ENCODE measurements at places on chromosomes 11 and 22. TPM values are rescaled to one million over a fixed set of nuclear protein-coding genes. Genes with fewer than 3 reads are reported as not detected.
A peak's percentile ranks its signal among the peaks of the same experiment; 100 is the strongest.

Gene RASSF10
- total RNA-seq: 3.4 TPM

Gene NAALAD2
- total RNA-seq: 1.9 TPM

Gene CCDC157
- total RNA-seq: 1.5 TPM

Gene C22orf42
- total RNA-seq: not detected

Gene PRG2
- total RNA-seq: not detected

DNA sequence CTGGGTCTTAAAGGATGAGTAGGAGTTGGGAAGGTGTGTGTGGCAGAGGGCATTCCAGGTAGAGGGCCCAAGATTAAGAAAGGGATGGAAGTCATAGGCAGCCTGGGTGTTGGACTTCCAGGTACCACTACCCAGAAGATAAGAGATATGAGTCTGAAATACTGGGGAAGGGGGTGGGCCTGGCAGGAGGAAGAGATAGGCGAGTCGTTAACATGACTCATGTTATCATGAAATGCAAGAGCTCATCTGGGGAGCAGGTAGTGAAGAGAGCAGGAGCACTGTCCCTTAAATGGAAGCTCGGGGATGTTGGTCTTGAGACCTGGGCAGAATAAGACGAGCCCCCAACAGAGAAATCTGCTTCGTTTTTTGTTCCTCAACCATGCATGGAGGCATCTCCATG lies 10.2 kb downstream of the ZC3H7B start:
- DNase-seq: no peak

- no peak for DNase-seq
Measured at GRCh38 chr11:67387069-67387468, 4.7 kb upstream of the RAD9A start.

DNA sequence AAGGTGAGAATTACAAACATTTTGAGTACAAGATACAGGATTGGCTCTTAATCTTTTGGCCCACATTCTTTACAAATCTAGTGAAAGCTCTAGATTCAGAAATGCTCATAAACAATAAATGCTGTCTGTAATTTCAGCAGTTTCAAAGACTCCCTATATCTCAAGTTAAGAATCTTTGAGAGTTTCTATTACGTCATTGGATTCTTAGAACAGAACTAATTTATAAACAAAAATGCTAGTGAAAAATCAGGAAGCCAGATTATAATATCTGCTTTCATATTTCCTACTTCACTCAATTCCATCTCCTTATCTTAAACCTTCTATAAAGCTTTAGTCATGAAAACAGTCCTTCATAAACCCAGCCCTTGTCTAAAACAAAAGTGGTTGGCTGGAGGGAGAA lies 32.1 kb downstream of the CTSC start:
- no peak for DNase-seq

DNA sequence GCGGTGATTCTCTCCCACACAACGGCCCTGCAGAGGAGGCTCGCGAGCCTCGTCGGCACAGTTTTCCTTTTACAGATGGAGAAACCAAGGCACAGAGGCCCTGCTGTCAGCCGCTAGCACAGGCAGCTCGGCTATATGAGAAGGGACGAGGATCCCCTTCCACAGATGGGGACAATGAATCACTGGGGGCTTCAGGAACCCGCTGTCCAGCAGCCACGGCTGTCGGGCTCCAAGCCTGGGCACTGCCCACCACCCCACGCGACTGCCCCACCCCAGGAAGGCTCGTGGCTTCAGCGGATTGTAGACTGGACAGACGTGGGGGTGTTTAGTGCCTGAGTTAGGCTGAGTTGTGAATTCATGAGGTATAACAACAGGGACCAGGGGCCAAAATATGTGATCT lies 17.2 kb upstream of the FGF3 start:
- no peak for DNase-seq

DNA sequence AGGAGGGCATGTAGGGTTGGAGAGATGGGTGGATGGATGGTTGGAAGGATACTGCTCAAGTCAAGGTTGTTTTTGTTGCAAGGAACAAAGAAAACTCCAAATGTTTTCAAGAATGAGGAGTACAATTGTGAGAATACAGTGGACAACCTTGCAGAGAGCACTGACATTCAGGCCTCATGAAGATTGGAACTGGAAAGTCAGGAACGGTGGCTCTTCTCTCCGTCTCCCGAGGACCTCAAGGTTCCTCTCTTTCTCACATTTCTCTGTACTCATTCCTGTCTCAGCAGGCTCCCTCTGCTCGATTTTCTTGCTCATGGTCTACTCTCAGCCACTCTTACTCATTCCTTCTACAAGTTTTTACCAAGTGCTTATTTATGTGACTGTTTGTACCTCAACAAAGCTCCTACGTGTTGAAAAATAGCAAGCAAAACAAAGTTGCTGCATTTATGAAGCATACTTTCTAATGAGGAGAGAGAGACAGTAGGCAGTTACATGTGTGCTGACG lies 97.6 kb downstream of the SWAP70 start:
- DNase-seq: no peak

GRCh38 chr11:112504056-112504455 lies 243.4 kb upstream of the PLET1 start:
- DNase-seq: no peak

- no peak for DNase-seq
Measured at GRCh38 chr22:21918466-21919185, 34.0 kb downstream of the PPM1F start.

DNA sequence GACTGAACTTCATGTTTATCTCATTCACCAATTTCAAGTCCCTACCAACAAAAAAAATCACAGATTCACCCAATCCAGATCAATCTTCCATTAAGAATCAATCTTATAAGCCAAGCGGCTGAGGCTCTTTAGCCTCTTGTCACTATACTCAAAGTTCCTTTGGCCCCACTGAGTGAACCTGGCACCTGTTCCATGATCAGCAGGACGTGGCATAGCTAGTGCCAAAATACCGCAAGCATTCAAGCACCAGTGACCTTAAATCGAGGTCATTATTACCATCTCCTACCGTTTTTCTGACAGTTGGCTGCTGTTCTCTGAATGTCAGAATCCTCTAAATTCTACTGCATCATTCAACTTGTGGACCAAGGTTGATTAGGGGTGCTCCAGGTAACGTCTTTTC lies 141.2 kb downstream of the CADM1 start:
- no peak for DNase-seq

- no peak for DNase-seq
Measured at GRCh38 chr11:105456950-105457349, 152.9 kb upstream of the GRIA4 start.

- DNase-seq: peak; percentile 22
Measured at GRCh38 chr11:85805387-85805786, 5.6 kb downstream of the SYTL2 start.

DNA sequence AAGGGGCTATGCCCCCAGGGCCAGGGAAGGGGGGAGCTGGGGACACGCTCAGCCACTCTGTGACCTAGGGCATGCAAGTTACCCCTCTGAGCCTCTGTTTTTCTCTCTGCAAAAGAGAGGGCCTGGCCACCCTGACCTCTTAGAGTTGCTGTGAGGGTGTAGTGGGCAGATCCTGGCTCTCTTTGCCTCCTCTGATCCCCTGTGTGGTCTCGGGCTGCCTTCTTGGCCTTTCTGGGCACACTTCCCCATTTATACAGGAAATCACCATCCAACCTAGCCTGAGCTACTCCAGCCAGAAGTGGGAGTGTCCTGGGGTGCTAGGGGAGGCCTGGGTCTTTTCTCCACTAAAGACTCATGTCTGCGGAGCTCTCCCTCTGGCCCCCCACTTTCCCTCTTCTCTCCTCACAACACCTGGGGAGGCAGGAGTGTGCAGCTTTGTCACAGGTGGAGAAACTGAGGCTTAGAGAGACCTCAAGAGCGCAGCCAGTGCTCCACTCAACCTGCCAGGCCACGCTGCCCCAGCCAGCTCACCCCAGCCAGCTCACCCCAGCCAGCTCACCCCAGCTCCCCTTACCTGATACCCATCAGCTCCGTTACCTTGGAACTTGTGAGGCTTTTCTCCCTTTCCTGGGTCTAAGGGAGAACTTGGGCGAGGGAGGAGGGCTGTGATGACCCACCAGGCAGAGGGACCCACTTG lies 1.4 kb downstream of the AIFM3 start:
- DNase-seq: no peak

Data from Daoy (cell line).